GM19239 (cell line): ENCODE measurements at places on chromosomes 6 and 20.

DNA sequence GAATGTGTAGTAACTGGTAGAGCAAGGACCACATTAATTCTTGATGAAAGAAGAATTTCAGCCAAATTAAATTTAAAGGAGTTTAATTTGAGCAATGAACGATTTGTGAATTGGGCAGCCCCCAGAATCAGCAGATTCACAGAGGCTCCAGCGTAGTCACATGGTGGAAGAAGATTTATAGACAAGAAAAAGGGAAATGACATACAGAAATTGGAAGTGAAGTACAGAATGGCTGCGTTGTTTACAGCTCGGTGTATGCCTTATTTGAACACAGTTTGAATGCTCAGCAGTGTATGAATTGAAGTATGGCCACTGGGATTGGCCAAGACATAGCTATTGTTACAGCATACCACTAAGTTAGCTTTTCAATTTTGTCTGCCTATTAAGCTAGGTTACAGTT, 173.6 kb upstream of the ARG1 start:
- DNase-seq, result no peak

GRCh38 chr6:48628316-48628715, 517.3 kb upstream of the PTCHD4 start:
- DNase-seq, result no peak

DNA sequence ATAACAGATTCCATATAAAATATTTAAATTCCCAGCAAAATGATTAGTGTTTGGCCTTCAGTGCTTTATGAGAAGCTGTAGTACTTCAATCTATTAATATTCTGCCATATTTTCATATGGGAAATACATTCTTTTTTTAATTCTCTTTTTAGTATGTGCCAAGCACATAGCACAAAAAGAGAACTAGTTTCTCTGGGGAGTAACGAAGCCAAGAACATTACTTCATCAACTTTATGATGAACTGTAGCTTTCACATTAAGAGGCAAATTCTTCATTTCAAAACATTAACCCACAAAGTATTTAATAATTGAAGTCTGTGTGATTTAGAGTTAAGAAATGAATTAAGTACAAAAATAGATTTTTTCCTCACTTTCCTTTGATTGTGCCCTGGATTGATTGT, 281.0 kb upstream of the EYS start:
- no peak for DNase-seq

- DNase-seq, result no peak
These were observed 712 bp downstream of the DEK start for GRCh38 chr6:18263418-18264218.

- DNase-seq, result no peak
These were observed 12.6 kb downstream of the DYNLT1 start for GRCh38 chr6:158631678-158632537.

- no peak for DNase-seq
These were observed 49.0 kb upstream of the TENT5A start for GRCh38 chr6:81801489-81801888.

DNA sequence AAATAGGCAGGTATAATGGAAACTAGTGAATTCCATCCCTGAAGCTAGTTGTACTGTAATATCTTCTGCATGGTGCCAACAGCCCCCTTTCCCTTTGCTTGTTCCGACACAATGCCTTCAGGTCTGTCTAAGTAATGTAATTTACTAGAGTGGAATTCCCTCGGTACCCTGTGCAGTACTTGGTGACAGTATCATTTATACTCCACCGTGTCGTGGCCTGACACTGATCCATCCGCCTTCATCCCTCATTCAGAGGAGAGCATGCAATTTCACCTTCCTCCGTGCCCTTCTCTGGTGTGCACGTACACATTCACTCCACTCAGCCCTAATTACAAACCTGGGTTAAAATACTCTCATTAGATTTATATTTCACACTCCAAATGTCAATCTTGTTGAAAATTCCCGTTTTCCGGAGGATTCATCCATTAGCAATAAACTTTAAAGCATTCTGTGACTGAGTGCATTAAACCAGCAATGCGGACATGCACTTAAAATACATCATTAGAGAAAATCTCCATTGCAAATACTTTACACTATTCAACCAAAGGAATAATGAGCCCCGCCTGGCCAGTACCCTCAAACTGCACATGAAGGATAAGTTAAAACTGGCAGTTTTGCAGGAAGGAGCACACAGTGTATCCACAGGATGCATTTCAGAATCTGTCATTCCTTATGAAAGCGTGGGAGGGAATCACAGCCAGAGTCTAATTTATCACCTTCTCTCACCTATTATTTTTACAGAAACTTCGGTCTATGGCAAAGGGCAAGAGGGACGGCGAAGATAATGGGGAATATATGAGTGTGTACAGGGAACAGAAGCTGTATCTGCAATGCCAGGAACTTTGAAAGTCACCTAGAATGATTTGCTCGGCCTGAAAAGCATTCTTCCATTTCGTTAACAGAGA, 182.5 kb downstream of the GJA10 start:
- DNase-seq, result no peak

GRCh38 chr6:144637541-144637940, 352.4 kb downstream of the UTRN start:
- DNase-seq, result no peak

DNA sequence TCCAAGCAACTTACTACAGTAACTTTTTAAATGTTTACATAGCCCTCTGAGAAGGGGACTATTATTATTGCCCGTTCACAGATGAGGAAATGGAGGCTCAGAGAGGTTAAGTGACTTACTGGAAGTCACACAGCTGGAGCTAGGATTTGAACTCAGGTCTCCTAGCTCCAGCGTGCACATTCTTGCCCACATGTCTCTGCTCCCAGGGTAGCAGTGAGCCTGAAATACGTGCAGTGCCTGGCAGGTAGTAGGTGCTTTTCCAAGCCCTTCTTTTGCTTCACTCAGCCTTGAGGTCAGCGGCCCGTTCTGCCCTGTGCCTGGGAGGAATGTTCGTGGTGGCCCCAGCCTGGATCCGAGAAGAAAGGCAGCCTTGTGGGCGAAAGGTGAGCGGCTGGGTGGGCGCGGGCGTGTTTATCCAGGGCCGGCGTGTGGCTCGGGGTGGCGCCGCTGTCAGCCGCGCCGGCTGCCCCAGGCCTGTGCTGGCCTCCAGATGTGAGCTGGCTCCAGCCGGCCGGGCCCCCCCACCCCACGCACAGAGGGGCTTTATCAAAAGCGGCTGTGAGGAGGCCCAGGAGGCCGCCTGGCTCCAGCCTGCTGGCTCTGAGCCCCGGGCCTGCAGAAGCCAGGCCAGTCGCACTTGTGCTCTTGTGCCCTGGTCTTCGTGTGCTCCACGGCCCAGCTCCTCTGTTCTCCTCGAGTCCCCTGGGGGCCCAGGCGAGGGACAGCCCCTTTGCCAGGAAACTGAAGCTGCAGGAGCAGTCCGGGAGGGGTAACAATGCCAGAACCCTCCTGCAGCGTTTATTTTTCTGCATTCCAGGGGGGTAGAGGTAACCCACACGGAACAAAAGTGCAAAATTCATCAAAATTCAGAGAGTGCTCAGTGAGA, 58.1 kb downstream of the UBE2V1 start:
- no peak for DNase-seq

DNA sequence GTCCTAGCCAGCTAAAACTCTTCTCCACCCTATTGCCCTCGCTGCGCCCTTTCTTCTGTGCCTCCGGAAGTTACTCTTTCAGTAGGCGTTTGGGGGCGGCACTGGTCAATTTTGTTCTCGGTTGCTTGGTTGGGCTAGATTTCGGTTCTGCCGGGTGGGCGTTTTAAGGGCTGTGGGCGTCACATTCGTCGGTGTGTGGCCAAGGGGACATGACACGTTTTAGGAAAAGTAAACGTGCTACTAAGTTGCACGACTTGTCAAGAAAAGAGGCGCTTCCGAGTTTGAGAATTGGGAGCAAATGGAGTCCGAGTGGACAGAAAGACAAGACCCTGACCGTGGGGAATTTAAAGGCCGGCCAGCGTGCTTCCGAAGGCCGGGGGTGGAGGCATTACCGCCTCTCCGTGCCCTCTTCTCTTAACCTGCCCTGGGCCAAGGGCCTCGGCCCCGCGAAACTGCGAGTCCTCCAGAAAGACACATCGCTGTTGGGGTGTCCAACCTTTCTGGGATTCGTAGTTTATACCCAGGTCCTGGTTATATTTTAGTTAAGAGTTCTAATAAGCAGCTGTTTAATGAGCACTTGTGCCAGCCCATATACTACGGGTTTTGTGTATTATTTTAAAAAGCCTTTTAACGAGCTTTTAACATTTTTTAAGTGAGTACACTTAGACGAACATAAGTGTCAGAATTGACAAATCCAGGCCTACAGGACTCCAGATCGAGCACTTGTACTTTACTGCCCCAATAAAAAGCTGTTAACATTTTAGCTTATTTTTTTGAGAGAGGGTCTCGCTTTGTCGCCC, 664 bp upstream of the BAG6 start:
- peak; percentile 90 for DNase-seq

GRCh38 chr6:2855061-2855519, 13.4 kb upstream of the SERPINB1 start:
- no peak for DNase-seq

GRCh38 chr6:158660333-158660754, 10.5 kb downstream of the SYTL3 start:
- peak; percentile 37 for DNase-seq

DNA sequence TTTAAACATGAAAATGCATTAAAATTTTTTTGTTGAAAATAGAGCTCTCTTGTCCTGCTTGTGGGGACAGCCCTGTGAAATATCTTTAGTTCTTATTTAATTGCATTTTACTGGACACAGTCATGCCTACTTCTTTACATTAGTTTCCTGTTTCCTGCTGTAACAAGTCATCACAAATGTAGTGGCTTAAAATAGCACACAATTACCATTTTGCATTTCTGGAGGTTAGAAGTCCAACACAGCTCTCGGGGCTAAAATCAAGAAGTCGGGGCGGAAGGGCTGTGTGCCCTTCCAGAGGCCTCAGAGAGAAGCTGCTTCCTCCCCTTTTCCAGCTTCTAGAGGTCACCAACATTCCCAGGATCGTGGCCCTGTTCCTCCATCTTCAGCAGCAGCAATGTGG, 29.4 kb downstream of the PNLDC1 start:
- DNase-seq, result no peak

DNA sequence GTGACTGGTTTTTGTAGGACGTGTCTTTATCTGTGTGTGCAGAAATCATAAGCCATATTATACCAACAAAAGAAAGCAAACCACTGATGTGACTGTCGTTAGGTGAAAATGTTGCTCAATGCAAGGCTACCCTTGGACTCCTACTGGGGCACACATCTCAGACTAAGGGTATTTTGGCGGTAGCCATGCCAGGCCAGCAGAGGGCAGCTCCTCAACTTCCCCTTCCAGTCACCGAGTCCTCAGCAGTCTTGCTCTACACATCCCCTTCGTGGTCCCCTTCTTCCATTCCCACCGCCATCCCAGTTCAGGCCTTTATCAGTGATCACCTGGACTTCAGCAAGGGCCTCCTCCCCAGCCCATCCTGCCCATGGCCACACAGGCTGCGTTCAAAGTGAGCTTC, 113.7 kb upstream of the GGTLC1 start:
- no peak for DNase-seq

DNA sequence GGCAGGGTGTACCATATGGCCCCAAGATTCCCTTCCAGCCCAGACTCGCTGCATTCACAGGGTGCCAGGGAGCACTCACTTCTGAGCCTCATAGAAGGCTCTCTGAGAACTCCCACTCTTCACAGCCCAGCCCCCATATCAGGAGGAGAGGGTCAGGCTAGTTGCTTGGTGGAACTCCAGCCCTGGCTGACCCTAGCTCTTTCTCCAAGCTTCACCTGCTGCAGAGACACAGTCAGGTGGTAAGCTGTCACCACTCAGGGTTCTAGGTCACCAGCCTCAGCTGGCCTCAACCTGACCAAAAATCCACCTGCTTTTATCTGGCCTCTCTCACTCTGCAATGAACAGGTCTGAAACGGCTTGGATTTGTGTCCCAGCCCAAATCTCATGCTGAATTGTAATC, 162.7 kb upstream of the MLN start:
- no peak for DNase-seq

DNA sequence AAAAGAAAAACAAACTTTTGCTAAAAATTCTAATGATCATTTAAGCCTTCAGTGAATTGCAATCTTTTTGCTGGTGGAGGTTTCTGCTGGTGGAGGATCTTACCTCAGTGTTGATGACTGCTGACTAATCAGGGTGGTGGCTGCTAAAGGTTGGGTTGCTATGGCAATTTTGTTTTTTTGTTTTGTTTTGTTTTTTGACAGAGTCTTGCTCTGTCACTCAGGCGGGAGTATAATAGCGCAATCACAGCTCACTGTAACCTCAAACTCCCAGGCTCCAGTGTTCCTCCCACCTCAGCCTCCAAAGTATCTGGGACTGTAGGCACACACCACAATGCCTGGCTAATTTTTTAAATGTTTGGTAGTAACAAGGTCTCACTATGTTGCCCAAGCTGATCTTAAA, 94.7 kb downstream of the ANKRD6 start:
- DNase-seq, result no peak

GRCh38 chr20:22807646-22808244, 223.4 kb upstream of the FOXA2 start:
- DNase-seq, result no peak

DNA sequence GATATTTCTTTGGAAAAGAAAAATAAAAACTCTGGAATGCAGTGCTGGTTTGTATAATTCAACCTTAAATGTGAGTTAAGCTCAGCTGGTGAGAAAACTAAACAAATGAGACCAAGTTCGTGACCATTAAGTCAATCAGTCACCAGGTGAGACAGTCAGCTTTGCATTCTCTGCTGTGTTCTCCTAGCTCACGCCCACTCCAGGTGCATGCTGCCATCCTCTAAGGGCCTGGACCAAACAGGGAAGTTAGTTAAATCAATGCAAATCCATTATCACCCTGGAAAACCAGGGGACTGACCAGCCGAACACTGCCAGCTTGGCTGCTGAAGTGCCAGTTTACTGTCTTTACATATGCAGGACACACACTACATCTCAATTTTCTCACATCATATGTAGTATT, 7.2 kb downstream of the TPBG start:
- no peak for DNase-seq

GRCh38 chr20:14915356-14915755, 577.9 kb upstream of the FLRT3 start:
- no peak for DNase-seq

DNA sequence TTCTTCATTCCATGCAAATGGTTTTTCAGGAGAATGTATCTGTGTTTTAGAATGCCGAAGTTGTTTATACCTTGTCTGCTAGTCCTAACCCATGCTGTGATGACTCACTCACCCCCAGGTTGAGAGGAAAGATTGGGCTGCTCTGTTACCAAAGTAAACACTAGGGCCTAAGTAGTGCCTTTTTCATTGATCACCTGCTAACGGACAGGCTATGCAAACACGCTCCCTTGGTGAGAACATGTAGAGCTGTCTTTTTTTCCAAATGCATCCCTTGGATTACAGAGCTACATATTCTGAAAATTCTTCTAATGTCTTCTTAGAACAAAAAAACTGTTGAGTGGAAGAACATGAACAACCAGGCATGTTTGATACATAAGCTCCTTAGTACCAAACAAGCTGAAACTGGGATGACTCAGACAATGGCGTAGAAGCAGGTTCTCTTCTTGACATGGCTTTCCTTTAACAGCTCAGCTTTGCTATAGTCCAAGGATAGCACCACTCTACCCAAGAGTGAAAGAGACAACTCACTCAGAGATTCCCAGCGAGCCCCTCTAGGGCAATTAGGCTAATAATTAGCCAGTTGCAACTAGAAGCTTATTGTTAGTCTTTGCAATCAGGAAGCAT, 20.5 kb downstream of the PERP start:
- no peak for DNase-seq

GRCh38 chr6:69827276-69827893, 30.6 kb upstream of the LMBRD1 start:
- DNase-seq, result no peak
